H9 (cell line): ENCODE measurements at places on chromosomes 11 and 22.

DNA sequence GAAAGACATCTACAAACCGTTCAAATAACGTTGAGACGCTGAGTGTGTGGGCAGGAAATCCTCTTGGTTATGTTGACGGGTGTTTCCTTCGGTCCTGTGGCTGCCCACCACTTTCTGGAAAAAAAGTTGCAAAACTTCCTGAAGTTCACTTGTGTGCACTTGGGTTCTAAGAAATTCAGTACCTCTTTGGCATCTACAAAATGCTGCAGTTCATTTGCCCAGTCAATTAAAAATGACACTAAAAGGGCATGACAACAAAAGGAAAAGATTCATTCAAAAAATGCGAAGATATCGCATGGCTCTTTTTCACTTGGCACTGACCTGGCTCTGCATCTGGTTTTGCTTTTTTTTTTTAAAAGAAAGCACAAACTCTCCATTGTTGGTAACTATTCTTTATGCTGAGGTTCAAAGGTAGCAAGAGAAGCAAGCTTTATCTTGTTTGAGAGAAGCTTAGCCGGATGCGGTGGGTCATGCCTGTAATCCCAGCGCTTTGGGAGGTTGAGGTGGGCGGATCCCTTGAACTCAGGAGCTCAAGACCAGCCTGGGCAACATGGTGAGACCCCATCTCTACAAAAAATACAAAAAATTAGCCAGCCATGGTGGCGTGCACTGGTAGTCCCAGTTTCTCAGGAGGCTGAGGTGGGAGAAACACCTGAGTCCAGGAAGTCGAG lies 10.6 kb upstream of the XBP1 start:
- no peak for DNase-seq

- DNase-seq = no peak
Measured at GRCh38 chr11:48129697-48130395, 86.8 kb upstream of the OR4B1 start.

DNA sequence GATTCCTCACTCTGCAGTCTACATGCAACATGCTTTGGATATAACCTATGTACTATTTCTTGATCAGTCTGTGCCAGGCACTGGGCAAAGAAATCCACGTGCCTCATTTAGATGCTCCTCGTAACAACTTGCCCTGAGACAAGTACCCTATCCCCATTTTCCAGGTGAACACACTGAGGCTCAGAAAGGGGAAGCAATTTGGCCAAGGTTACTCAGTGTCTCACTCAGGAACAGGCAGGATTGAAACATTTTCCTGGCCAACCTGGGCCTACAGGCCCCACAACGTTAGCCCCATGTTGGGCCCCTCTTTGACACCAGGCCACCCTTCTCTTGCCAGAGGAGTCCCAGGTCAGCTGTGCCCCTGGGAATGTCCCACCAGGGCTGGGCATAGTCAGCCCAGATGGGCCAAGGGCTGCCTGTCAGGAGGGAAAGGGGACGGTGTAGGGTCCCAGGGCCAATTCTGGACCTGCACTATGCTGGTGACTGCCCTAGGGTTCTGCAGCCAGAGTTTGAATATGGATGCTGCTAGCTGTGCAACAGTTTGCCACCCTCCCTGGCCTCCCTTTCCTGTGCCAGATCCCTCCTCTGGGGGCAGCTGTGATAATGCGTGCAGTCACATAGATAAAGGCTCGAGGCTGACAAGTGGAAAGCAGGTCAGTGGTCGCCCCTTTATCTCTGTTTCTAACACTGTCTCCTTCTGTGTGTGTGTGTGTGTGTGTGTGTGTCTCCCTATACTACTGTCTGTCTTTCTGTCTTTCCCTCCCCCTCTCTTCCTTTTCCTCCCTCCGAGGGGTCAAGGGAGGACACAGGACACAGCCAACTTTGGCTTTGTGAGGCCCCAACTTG lies 10.4 kb upstream of the EMID1 start:
- DNase-seq = no peak

DNA sequence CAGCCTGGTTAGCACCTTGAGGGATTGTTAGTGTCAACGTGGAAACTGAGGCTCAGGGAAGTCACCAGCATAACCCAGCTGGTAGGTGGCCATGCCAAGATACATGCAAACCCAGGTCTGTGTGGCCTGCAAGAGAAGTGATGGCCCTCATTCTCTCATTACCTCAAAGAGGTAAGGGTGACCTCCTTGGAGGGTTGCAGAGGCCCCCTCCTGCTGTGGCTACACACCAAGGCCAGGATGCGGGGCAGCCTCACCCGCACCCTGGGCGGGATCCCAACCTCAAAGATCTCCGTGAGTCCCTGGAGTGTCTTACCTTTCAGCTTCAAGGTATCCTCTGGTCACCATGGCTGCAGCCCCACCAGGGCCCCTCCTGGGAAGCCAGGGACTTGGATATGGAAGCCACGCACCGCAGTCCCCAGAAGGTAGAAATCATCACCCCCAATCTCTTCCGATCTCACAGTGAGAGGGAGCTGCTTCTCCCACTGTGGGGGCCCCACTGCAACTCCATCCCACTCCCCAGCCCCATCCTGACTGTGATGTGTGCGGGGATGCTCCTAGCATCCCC lies 95.4 kb downstream of the MORC2 start:
- DNase-seq = peak; percentile 15

DNA sequence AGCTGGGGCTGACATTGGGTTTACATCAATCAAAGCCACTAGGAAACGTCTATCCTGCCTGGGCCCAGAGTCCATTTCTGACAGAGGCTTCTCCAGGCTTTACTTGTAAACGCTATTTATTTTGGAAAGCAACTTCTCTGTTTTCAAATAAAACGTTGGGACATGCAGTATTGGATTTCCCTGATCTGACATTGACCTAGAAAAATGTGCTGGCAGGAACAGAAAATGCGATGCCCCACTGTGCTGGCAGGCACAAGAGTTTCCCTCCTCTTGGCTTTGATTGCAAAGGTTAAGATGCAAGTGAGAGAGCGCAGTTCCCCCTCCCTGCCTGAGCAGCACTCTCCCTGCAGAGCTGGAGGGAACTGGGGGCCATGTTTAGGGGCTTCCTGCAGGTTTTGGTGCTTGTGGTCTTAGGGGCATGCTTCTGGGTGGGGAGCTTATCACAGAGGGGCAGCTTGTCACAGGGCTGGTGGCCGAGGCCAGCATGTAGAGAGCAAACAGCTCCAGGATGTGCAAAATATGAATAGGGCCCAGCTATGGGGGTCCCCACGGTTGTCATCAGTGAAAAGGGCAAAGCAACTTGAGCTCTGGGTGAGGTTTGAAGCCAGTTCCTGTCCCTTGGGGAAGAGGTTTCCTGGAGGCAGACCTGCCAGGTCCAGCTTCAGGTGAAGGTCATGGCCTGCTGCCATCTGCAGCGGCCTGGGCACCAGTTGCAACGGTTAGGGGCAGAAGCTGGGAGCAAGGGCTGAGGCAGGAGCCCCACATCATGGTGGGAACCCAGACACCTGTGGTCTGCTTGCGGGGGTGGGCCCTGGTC lies 42.3 kb upstream of the DKK3 start:
- DNase-seq = no peak

DNA sequence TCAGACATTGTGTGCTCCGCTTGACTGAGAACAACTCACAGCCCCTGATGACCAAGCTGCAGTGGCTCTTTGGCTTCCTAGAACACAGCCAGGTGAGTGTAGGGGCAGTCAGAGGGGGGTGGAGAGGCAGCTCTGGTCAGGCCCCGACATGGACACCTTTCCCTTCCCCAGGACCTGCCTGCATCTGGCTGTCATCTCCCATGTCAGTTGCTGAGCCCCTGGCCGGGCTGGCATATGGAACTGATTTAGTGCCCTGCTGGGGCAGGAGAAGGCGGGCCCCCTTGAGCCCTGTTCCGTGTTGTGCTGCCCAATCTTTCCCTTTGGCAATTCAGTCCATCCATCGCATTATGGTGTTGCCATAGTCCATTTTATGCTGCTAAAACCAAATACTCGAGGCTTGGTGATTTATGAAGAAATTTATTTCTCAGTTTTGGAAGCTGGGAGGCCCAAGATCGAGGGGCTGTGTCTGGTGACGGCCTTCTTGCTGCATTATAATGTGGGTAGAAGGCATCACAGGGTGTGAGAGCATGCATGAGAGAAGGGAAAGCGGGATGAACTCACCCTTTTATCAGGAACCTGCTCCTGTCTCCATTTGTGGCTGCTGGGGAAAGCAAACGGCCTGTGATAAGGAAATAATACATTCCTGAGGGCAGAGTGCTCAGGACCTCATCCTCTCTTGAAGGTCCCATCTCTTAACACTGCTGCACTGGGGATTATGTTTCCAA lies 19.0 kb downstream of the USP35 start:
- no peak for DNase-seq

DNA sequence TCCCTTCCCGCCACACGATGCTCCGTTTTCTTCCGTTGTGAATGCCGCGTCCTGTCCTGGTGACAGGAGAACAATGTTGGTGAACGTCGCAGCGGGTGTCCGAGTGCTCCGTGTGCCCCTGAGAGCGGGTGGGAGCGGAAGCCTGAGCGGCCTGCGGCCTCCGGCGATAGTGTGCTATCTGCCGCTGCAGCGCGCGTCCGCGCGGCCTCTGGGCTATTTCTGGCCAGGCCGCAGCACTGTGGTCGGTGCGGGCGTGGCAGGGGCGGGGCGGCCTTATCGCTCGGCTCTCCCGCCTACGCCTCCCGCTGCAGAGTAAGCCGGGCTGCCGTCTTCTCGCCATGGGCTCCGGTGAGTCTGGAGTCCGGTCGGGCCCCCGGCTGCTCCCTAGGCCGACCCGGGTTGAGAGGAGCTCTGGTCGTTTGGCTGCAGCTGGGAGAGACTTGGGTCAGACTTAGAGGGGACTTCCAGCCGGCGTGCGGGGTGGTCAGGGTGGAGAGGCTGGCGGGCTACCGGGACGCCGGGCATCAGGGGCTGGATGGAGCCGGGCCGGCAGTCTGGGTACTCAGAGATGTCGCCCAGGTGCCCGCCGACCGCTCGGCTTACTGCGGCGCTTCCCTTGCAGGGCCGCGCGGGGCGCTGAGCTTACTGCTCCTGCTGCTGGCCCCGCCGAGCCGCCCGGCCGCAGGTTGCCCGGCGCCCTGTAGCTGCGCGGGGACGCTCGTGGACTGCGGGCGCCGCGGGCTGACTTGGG lies at the start of gene GP1BB:
GP1BB (plus strand) TSS at position 308 of the 751 bp plus-strand sequence; CDS start at position 339, 31 bp downstream.
- DNase-seq = peak; percentile 62

- no peak for DNase-seq
Measured at GRCh38 chr11:1729692-1730011, 20.7 kb downstream of the IFITM10 start.

GRCh38 chr11:75155570-75156422 lies 4.9 kb downstream of the SLCO2B1 start:
- no peak for DNase-seq

- DNase-seq = no peak
Measured at GRCh38 chr11:12403997-12404350, 26.6 kb downstream of the PARVA start.

DNA sequence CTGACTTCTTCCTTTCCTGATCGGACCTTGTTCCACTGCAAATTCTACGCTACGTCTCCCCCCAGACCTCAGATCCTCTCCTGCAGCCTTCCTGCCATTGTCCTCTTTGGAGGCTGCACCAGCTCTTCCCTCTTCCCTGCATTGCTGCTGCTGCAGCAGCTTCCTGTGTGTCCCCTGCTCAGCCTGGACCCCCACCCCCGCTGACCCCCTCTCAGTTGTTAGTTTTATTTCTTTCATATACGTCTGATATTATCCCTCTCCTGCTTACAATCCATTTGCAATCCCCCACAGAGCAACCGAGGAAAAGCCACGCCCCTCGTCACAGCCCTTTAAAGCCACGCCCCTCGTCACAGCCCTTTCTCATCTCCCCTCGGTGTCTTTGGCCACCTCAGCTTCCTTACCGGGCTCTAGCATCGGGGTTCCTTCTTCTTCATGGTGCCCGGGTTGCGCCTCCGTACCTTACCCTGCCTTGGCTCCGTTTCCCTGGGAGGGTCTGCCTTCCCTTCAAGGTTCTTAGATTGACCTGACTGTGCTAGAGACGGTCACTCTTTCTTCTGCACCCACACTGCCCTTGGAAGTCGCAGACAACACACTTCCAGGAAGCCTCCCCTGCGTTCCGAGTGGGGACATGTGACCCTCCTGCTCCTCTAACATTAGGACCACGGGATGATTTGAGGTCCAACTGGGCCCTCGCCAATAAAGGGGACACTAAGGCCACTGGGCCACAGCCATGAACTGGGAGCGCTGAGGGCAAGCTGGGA lies 4.8 kb downstream of the MRGPRG start:
- no peak for DNase-seq

GRCh38 chr11:3737386-3737933 lies 59.9 kb downstream of the NUP98 start:
- no peak for DNase-seq

GRCh38 chr22:44358709-44359440 lies 46.1 kb upstream of the SHISAL1 start:
- no peak for DNase-seq

DNA sequence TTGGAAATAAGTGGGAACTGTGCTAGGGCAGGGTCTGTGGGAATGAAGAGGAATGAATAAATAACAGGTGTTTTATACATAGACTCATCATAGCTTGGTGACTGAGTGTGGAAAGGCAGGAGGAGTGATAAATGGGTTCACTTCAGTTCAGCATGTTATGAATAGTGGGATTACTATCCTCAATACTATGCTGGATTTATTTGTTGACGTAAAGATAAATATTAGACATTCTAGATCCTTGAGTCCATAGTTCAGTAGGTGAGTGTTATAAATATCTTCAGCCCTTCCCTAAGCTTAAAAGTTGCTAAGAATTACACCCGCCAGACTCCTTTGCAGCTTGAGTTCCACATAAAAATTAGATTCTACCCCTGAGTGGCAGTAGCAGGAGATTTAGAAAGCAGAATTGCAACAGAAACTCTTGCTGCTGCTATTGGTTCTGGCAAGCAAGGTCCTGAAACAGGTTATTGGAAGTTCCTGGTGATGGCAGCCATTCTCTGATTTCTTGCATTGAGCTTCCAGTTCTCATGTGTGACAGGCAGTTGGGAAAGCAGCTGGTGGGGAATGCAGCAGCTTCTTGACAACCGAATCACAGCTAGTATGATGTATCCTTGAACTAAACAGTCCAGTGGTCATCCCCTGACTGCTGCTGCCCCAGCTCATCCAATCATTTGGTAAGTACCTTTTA lies 1558.9 kb downstream of the FAM181B start:
- DNase-seq = no peak

GRCh38 chr11:83687787-83688186 lies 401.6 kb upstream of the CCDC90B start:
- DNase-seq = no peak

DNA sequence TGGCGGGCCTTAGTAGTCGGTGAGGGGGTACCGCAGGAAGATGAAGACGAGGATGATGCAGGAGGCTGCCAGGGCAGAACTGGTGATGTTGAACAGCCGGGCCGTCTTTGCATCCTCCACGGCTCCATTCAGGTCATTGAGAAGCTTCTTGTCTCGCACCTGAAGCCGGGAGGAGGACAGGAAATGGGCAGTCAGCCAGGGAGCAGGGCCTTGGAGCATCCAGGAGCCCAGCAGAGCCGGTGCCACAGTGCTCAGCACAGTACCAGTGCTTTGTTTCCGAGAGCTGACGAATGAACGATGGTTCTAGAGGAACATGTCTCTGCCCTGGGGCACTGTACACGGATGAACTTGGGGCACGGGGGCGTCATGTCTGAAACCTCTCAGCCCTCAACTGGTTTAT lies 15.1 kb downstream of the IFITM10 start:
- no peak for DNase-seq

- no peak for DNase-seq
Measured at GRCh38 chr22:40040927-40041326, 46.2 kb downstream of the FAM83F start.
